ENCODE measurements at places on chromosomes 3 and 15. TPM values are rescaled to one million over a fixed set of nuclear protein-coding genes. Genes with fewer than 3 reads are reported as not detected.

- H3K4me1 ChIP-seq: no peaks in the 10 kb centered on the region
- H3K27me3 ChIP-seq: no peaks in the 10 kb centered on the region
Observed at GRCh38 chr3:167662919-167663400, 9.2 kb upstream of the WDR49 start.

Gene ZKSCAN7
- 13.6 TPM for total RNA-seq

GRCh38 chr3:196867155-196867506, 589 bp upstream of the SENP5 start:
- no peaks in the 10 kb centered on the region for H3K36me3 ChIP-seq
- peaks cover 18% of the 10 kb centered on the region for H3K4me1 ChIP-seq
- peak overlapping the region; percentile 94 for H3K27ac ChIP-seq

DNA sequence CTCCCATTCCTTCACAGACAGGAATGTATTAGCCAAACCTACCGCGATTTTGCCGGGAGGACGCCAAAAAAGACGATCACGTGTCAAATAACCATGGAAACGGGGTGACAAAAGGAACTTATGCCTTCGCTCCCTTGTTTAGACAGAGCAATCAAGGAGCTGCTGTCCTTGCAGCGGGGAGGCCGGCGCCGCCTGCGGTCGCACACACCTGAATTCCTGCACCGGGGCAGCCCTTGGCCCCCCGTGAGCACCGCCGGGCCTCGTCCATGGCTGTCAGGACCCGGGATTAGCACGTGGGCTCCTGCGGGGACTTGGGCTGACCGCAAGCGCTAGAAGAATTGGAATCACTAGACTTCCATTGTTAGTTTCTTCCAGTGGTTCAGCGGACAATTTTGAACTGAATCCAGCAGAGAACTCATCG, 193.1 kb downstream of the SHQ1 start:
- H3K4me1 ChIP-seq: peaks cover 4% of the 10 kb centered on the region
- H3K27ac ChIP-seq: no peak overlapping the region
- H3K27me3 ChIP-seq: peaks cover 2% of the 10 kb centered on the region
- no peak overlapping the region for H3K4me3 ChIP-seq
- no peaks in the 10 kb centered on the region for H3K36me3 ChIP-seq

DNA sequence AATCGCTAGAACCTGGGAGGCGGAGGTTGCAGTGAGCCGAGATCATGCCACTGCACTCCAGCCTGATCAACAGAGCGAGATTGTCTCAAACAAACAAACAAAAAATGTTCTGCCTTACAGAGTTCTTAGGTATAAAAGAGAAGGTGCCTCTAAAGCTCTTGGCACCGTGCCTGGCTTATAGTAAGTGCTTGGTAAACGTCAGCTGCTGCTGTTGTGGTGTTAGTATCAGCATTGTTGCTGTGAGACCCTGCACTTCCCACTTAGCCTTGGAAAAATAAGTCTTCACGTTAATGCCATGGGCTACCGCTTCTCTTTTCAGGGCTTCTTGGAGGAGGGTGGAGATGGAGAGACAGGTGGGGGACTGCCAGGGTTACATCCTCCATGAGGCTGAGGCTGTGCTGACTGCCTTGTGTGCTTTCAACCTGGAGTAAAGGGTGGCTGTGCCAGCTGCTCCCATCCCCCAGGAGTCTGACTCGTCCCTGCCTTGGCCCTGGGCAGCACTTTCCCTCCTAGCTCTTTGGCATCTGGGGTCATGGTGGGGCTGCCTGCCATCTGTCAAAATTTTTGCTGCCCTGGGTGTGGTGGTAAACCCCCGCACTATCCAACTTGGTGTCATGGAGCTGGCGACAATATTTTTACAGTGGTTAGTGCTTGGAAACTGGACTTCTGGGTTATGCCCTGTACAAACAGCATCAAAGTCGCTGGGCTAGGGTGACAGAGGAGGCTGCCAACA, 17.8 kb downstream of the FLNB start:
- no peaks in the 10 kb centered on the region for H3K27me3 ChIP-seq
- H3K4me3 ChIP-seq: no peak overlapping the region
- H3K36me3 ChIP-seq: no peaks in the 10 kb centered on the region
- H3K27ac ChIP-seq: peak overlapping the region; percentile 50

Gene BMF
- total RNA-seq: 27.2 TPM

Gene NEO1
- total RNA-seq: 27.6 TPM

Gene CAPN3
- 26.3 TPM for total RNA-seq

DNA sequence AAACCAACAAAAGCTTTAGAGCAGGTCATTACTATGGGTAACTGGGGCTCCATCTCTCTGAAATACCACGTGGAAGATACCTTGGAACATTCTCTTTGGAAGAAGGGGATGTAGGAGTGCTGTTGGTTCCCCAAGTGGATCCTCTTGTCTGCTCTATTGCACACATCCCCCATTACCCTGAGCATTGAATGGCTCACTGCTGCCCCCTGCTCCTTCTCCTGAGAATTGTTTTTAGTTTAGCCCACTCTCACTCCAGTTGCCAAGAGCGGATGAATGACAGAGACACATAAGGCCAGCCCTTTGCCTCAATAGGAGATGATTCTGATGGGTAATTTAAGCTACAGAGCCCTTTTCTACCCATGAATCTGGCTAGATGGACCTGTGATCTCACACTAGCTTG, 135.6 kb upstream of the SUCLG2 start:
- H3K27ac ChIP-seq: no peak overlapping the region
- H3K4me3 ChIP-seq: no peak overlapping the region
- H3K36me3 ChIP-seq: no peaks in the 10 kb centered on the region
- no peak for DNase-seq
- H3K4me1 ChIP-seq: no peaks in the 10 kb centered on the region
- H3K27me3 ChIP-seq: no peaks in the 10 kb centered on the region

DNA sequence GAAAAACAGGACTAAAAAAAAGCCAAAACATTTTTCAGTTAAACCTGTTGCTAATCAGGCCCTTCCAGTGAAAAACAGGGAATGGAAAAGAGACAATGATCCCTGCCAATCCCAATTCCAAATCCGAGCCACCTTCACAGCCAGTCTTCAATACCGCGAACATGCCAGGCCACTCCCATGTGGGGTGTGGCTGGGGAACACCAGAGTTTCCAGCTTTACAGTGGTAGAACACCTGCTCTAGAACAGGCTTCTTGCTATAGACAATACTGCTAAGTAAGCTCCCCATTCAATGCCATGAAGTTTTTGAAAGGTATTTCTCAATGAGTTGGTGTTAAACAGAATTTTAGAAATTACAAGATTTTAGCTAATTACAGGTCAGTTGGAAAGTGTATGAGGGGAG, 228.3 kb downstream of the ATP8B4 start:
- H3K27ac ChIP-seq: no peak overlapping the region
- no peaks in the 10 kb centered on the region for H3K4me1 ChIP-seq
- DNase-seq: no peak
- H3K27me3 ChIP-seq: no peaks in the 10 kb centered on the region
- H3K36me3 ChIP-seq: no peaks in the 10 kb centered on the region

- no peaks in the 10 kb centered on the region for H3K27me3 ChIP-seq
- H3K4me3 ChIP-seq: no peak overlapping the region
- H3K36me3 ChIP-seq: no peaks in the 10 kb centered on the region
- H3K4me1 ChIP-seq: no peaks in the 10 kb centered on the region
Observed at GRCh38 chr3:152717252-152717651, 117.7 kb upstream of the P2RY1 start.

GRCh38 chr3:2802429-2802828, 307.7 kb downstream of the IL5RA start:
- H3K27me3 ChIP-seq: no peaks in the 10 kb centered on the region
- no peak for DNase-seq
- no peaks in the 10 kb centered on the region for H3K36me3 ChIP-seq
- H3K27ac ChIP-seq: no peak overlapping the region
- H3K4me3 ChIP-seq: no peak overlapping the region

- no peak overlapping the region for H3K4me3 ChIP-seq
- H3K36me3 ChIP-seq: no peaks in the 10 kb centered on the region
- no peak for DNase-seq
- no peak overlapping the region for H3K27ac ChIP-seq
Observed at GRCh38 chr3:54957711-54958110, 29.9 kb upstream of the LRTM1 start.

GRCh38 chr3:140170612-140171011, 235.6 kb downstream of the CLSTN2 start:
- H3K4me1 ChIP-seq: no peaks in the 10 kb centered on the region
- H3K27me3 ChIP-seq: no peaks in the 10 kb centered on the region
- H3K36me3 ChIP-seq: no peaks in the 10 kb centered on the region

DNA sequence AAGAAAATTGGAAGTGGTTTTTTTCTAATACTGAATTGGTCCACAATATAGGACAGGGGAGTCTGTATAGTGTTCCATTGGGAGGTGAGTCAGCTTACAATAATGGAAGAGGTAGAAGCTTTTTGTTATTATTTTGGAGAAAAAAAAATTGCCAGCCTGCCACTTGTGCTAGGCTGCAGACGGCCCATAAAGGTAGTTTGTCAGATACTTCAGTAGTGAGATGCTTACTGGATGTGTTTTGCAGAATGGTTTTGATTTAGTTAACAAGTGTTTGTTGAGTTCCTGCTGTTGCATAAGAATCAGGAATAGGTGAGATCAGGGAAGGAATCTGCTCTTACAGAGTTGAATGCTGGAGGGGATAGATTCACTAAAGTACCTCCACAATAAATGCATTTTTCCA, 1.0 kb downstream of the DTWD1 start:
- H3K4me3 ChIP-seq: peak overlapping the region; percentile 79
- H3K4me1 ChIP-seq: peaks cover 23% of the 10 kb centered on the region
- peak overlapping the region; percentile 87 for H3K27ac ChIP-seq

- no peak for DNase-seq
- no peaks in the 10 kb centered on the region for H3K27me3 ChIP-seq
- no peak overlapping the region for H3K4me3 ChIP-seq
- H3K4me1 ChIP-seq: peaks cover 13% of the 10 kb centered on the region
- H3K36me3 ChIP-seq: no peaks in the 10 kb centered on the region
Observed at GRCh38 chr15:90105521-90105920, 3.3 kb upstream of the IDH2 start.

DNA sequence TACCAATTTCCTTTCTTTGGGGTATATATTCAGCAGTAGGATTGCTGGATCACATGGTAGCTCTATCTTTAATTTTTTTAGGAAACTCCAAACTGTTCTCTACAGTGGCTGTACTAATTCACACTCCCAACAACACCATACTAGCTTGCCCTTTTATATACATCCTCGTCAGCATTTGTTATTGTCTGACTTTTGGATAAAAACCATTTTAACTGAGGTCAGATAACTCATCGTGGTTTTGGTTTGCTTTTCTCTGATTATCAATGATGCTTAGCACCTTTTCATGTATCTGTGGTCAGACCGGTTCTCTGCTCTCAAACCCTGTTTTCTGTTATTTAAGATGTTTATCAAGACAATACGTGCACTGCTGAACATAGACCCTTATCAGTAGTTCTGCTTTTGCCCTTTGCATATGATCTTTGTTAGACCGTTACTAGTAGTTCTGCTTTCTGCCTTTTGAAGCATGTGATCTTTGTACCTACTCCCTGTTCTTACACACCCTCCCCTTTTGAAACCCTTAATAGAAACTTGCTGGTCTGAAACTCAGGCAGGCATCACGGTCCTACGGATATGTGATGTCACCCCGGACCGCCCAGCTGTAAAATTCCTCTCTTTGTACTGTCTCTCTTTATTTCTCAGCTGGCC, 474.3 kb downstream of the RSL24D1 start:
- no peaks in the 10 kb centered on the region for H3K36me3 ChIP-seq
- H3K27me3 ChIP-seq: no peaks in the 10 kb centered on the region
- H3K4me1 ChIP-seq: no peaks in the 10 kb centered on the region

GRCh38 chr15:100033140-100033857, 300.1 kb upstream of the LYSMD4 start:
- H3K36me3 ChIP-seq: no peaks in the 10 kb centered on the region
- H3K27ac ChIP-seq: no peak overlapping the region

Gene PCNP
- total RNA-seq: 157 TPM

DNA sequence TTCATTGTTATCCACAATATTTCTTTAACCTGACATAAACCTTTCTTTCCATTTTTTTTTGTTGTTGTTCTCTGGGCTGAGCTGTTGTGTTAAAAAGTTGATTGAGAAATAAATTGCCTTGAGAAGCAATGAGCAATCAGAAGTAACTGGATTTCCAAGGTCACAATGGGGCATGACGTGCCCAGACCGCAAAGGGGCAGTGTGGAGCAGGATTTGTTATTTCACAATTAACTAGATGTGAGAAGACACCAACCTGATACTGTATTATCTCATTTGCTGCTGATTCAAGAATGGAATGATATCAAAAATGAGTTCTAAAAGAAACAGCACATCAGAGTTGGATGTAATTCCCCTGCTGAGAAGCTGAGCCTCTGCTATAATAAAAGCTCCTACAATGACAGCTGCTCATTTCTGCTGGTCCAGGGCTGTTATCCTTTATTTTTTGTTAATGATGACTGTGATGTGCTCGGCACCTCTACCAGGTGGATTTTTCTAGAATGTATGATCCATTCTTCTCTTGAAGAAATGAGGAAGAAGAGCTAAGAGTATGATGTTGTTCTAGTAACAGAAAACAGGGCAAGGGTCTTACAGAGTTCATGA, 28.1 kb downstream of the CPNE4 start:
- DNase-seq: no peak
- H3K36me3 ChIP-seq: no peaks in the 10 kb centered on the region
- H3K4me3 ChIP-seq: no peak overlapping the region
- no peaks in the 10 kb centered on the region for H3K4me1 ChIP-seq
- no peaks in the 10 kb centered on the region for H3K27me3 ChIP-seq

DNA sequence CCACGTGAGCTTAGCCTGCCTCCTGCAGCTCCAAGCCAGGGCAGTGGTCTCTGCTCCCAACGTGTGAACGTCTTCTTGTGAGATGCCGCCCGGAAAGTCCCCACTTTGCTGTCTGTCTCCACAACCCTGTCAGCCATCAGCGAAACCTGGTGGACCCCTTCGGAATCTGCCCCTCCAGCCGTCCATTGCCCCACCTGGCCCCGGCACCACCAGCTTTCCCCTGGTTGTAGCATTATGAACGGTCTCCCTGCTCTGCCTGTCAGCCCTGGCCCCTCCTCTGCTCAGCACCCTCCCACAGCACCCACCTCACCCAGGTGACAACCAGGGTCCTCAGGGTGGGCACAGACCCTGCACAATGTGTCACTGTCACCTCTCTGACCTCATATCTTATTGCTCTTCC, 71.1 kb downstream of the HMCES start:
- no peaks in the 10 kb centered on the region for H3K36me3 ChIP-seq
- peaks cover 7% of the 10 kb centered on the region for H3K4me1 ChIP-seq
- no peak overlapping the region for H3K4me3 ChIP-seq

GRCh38 chr3:129442486-129442885, 2.5 kb downstream of the IFT122 start:
- peak overlapping the region; percentile 13 for H3K27ac ChIP-seq
- no peaks in the 10 kb centered on the region for H3K36me3 ChIP-seq
- peaks cover 44% of the 10 kb centered on the region for H3K4me1 ChIP-seq
- H3K27me3 ChIP-seq: no peaks in the 10 kb centered on the region

Gene HGD
- 1.8 TPM for total RNA-seq

DNA sequence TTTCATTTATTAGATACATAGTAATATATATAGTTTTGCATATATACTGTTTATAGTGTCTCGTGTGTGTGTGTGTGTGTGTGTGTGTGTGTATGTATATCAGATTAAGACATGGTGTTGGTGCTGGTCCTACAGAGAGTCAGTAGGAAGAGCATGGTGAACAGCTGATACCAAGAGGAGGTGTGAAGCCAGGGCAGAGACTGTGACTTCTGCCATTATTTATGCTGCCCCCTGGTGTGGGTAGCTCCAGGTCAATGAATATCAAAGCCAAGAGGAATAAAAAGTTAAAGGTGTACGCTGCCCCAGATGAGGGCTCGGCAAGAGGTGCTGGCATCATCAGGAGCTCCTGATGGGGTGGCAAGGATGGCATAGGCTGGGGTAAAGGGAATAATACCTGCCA, 299.5 kb upstream of the RASGRP1 start:
- H3K4me3 ChIP-seq: no peak overlapping the region
- DNase-seq: no peak
- H3K4me1 ChIP-seq: peaks cover 3% of the 10 kb centered on the region

Gene PPARG
- total RNA-seq: 44.6 TPM
